Activated T-cell treated with anti-CD3 and anti-CD28 coated beads, Interleukin-2, amount 50 U/mL, for 48 hours (primary cell): ENCODE measurements at places on chromosomes 13 and 19.

DNA sequence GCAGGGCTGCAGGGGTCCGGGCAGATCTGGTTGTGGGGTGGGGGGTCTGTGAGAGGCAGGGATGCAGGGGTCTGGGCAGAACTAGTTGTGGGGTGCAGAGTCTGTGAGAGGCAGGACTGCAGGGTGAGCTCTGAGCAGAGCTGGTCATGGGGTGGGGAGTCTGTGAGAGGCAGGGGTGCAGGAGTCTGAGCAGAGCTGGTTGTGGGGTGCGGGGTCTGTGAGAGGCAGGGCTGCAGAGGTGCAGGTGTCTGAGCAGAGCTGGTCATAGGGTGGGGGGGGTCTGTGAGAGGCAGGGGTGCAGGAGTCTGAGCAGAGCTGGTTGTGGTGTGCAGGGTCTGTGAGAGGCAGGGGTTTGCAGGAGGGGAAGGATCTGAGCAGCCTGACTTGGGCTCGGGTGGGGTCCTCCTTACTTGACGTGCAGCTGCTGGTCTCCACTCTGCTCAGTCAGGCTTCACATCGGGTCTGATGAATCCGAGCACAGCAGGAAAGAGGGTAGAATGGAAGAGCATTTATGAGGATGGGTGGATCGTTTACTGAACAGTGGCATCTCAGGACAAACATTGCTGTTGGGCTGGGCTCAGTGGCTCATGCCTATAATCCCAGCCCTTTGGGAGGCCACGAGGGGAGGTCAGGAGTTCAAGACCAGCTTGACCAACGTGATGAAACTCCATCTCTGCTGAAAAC lies 31.2 kb downstream of the IGFL2 start:
- no peak for DNase-seq

- peak; percentile 22 for DNase-seq
Observed at GRCh38 chr13:52348983-52349780, 56.8 kb downstream of the THSD1 start.

GRCh38 chr19:54871696-54872095 lies 2.3 kb upstream of the FCAR start:
- DNase-seq = no peak

DNA sequence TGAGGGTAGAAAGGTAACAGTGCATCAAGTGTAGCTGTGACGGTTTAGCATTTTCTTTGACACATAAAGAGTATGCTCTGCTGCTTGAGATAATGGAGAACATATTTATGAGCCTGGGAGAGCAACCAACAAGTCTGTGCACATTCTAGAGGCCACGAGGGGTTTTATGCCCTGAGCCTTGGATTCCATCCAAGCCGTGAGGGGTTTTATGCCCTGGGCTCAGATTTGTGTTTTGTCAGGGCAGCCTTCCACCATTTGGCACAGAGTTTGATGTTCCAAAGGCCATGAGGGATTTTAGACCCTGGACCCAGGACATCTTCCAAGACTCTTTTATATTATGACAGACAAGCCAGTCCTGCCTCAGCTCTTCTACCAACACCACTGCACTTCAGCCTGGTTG lies 106.4 kb downstream of the ZNF486 start:
- no peak for DNase-seq

- DNase-seq = no peak
Observed at GRCh38 chr13:37375071-37375470, 223.5 kb downstream of the POSTN start.

- peak; percentile 62 for DNase-seq
Observed at GRCh38 chr19:34217952-34218817, 36.2 kb upstream of the GARRE1 start.

DNA sequence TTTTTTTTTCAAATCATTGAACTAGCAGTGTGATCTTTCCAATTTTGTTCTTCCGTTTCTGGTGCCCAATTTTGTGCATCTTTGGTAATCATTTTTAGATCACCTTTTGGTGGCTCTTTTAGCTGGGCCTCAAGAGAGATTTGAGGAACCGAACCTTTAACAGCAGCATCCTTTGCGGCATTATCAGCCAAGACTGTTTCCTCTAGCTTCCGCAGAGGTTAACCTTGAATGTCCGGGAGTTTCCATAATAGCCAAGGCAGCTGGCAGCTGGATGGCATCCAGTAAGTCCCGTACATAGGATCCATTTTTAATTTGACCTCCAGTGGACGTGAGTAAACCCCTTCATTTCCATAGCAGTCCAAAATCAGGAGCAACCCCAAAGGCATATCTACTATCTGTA lies 9.6 kb downstream of the IRGC start:
- no peak for DNase-seq

- no peak for DNase-seq
Observed at GRCh38 chr19:4519521-4520277, 1.4 kb upstream of the PLIN4 start.

DNA sequence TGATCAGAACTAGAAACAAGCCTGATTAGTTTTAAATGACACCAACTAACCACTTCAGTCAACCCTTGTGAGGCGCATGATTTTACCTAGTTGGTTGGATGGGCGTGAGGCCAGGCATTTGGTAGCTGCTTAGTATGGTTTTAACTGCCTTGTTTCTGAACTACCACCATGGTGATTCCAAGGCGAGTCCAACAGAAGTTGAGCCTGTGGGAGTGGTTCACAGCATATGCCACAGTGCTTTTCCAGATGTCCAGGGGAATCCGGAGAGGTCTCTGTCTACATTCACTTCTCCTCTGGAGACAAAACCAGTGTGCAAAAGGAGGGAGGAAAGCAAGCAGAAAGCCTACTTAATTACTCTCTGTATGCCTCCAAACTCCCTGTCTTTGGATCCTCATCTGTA lies 524.1 kb downstream of the GPC6 start:
- no peak for DNase-seq

DNA sequence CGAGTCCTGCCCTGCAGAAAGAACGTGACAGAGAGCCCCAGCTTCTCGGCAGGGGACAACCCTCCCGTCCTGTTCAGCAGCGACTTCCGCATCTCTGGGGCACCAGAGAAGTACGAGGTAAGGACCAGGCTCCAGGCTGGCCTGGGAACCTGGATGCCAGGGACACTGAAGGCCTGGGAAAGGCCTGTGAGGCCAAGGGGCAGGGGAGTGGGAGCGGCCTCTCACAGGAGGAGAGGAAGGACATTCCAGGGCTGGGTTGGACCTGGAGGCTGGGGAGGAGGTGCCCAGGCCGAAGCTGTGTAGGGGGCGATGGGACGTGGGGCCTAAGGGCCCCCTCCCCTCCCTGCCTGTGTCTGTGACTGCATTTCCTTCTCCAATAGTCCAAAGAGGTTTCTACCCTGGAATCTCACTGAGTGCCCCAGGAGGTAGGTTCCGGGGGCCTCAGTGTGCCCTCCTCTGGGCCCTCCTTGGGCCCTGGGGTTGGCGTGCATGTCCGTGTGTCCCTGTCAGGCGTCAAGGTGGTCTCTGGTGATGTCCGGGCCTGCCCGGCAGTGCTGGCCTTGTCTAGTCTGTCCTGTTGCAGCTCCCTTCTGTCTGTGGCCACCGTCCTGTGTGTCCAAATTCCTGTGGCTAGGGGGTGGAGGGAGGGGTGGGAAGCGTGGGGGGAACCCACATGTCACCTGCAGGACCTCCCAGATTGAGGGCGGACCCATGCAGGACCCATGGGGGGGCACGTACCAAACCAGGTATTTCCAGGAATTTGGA lies 16.9 kb upstream of the CD22 start:
- no peak for DNase-seq

GRCh38 chr13:40187841-40188591 lies 478.4 kb downstream of the FOXO1 start:
- peak; percentile 60 for DNase-seq

DNA sequence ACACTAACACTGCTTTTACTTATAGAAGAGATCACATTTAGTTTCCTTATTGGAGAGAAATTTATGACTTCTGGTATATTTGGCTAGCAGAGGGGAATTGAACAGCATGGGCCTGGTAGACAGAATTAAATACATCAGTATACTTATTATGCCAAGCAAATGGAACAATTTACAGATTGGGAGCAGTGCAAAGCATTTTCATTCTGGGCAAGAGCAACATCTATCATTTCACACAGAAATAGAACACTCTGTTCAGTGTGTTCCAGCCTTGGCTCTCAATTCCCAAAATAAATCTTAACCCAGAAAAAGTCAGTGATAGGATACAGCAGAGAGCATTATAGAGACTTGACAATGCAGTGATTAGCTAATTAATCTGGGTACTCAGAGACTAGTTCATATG lies 604.0 kb upstream of the SLITRK6 start:
- DNase-seq = no peak

DNA sequence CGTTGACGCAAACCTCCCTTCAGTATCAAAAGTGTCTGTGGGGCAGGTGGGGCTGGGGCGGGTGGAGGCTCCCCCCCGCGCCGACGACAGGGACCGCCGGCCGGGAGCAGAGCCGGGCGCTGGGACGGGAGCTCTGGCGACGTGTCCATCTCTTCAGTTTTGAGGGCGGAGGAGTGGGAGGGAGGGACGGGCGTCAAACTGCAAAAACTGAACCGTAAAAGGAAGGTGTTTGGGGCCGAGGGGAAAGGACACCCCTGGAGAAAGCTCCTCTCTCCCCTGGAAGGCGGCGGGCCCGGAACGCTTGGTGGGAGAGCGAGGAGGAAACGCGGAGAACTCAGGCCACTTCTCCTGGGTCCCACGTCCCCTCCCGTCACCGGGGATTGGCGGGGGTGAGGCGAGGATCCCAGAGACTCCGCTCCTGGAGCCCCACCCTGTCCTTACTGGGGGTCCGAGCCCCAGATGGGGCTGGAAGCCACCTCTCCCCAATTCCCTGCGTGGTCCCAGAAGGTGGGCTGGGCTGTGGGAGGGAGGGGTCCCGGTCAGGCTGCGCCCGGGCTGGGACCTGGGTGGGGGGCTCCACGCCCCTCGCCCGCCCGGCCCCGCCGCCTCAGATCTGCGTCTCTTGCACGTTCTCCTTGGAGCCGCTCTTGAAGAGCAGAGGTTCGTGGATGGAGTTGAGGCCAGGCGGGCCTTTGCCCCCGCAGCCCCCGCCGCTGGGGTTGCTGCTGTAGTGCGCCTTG lies 3.4 kb upstream of the ASPDH start:
- no peak for DNase-seq

GRCh38 chr19:46052896-46053295 lies 12.1 kb upstream of the IGFL4 start:
- DNase-seq = no peak

DNA sequence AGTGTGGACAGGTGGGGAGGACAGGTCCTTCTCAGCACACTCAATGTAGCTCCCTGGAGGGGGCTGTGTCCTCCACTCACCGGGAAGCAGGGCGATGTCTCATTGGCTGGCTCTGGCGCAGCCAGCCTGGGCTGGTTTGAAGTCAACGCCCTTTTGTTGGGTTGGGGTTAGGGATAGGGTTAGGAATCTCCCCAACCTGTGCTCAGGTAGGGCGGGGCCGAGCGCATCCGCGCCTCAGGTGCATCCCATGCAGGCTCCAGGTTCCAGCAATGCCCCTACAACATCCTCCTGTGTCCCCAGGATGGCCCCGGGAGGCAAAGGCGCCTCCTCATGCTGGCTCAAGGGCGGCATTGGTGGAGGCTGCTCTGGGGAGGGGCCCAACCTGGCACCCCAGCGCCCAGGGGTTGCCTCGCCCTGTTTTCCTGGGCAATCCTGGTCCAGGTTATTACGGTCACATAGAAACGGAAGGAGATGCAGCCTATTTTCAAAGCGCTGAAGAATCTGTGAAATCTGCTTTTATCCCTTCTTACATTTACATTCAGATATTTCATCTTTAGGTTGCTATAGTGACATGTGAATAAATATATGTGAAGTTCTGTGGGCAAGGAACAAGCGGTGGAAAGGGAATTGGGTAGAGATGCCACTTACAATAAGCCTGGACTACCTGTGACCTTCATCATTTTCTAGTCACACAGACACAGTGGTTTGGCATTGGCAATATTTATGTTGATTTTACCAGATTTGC lies 74.3 kb downstream of the TM9SF2 start:
- DNase-seq = no peak

DNA sequence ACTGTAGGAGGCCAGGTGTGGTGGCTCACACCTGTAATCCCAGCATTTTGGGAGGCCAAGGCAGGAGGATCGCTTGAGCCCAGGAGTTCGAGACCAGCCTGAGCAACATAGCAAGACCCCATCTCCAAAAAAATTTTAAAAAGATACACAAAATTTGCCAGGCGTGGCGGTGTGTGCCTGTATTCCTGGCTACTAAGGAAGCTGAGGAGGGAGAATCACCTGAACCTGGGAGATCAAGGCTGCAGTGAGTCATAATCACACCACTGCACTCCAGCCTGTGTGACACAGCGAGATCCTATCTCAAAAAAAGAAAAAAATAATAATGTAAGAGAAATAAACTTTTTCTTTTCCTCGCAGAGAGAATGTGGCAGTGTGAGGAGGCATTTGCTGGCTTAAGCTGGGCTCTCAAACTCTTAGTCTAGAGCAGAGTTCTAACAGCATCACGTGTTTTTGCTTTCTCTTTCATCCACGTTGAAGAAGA lies 21.1 kb downstream of the FAM187B start:
- no peak for DNase-seq

DNA sequence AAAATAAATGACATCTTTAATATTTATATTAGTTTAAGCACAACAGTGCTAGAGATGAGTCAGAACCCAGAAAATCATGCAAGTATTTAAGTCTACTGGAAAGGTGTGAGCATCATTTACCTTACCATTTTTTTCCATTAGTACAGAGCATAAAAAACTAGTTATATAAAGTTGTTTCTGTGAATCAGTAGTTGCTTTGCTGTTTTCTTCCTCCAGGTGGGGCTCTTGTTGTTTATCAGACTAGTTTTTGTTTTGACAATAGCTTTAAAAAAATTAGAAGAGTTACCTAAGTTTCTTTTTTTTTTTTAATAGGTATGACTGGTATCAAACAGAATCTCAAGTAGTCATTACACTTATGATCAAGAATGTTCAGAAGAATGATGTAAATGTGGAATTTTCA lies 12.7 kb downstream of the SUGT1 start:
- no peak for DNase-seq

DNA sequence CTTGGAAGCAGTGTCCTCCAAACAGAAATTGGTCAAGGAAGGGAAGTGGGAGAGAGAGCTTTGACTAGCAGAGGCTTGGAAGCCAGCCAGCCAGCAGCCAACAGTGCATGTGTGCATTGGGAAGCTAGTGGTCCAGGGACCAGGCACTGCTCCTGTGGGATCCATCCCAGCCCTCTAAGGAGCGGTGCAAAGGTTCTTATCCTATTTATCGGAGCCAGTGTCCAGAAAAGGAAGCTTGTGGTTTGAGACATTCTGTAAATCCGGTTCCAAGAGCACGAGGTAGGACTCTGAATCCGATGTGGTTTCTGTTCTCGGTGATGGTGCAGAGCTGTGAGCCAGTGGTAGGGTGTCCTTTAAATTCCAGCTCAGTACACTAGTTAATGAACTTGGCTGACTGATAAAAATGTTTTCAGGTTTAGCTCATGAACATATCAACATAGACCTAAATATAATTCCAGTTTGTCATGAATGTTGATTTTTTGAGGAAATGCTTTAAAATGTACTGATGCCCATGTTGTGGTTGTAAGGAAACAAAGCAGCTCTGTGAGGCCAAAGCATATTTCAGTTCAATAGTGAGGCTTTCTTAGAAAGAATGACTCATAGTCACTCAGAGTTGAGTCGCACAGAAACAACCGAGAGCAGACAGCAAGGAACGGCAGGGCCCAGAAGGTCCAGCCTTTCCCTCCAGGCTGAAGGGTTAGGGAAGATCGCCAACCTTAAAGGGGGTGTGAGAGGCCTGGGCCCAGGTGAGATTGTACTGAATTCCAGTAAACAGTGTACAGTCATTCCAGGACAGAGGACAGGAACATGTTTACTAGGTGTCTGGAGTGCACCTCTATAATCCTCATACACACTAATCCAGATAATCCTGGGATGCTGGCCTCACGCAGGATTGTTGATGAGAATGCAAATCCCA lies 21.5 kb upstream of the GARRE1 start:
- peak; percentile 52 for DNase-seq

- peak; percentile 58 for DNase-seq
Observed at GRCh38 chr19:1244693-1245451, 3.3 kb downstream of the ATP5F1D start.

- no peak for DNase-seq
Observed at GRCh38 chr19:3386447-3387234, 20.3 kb downstream of the NFIC start.
